ENCODE measurements at places on chromosomes 3 and 15.
A peak's percentile ranks its signal among the peaks of the same experiment; 100 is the strongest.

GRCh38 chr3:13545952-13546454 is 2.9 kb upstream of the FBLN2 start:
- no peak for DNase-seq

GRCh38 chr3:172915911-172916514 is 165.5 kb downstream of the ECT2 start:
- DNase-seq = no peak

DNA sequence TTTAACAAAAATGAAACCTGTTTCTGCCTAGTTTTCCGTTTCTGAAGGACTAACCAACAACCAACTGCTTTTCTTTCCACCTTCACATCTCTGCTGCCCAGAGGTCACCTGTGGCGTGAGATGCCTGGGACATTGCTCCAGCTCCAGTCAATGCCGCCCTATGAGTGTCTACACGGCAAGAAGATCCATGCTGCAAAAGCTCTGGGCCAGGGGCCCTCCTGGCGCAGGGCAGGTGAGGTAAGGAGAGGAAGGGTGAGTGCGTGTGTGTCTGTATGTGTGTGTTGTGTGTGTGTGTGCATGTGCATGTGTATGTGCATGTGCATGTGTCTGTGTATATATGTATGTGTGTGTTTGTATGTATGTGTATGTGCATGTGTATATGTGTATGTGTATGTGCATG is 131.4 kb downstream of the NSMCE3 start:
- no peak for DNase-seq

- DNase-seq = no peak
Observed at GRCh38 chr3:45234250-45234649, 8.2 kb upstream of the TMEM158 start.

GRCh38 chr15:88739541-88739940 is 63.7 kb upstream of the ACAN start:
- DNase-seq = no peak

DNA sequence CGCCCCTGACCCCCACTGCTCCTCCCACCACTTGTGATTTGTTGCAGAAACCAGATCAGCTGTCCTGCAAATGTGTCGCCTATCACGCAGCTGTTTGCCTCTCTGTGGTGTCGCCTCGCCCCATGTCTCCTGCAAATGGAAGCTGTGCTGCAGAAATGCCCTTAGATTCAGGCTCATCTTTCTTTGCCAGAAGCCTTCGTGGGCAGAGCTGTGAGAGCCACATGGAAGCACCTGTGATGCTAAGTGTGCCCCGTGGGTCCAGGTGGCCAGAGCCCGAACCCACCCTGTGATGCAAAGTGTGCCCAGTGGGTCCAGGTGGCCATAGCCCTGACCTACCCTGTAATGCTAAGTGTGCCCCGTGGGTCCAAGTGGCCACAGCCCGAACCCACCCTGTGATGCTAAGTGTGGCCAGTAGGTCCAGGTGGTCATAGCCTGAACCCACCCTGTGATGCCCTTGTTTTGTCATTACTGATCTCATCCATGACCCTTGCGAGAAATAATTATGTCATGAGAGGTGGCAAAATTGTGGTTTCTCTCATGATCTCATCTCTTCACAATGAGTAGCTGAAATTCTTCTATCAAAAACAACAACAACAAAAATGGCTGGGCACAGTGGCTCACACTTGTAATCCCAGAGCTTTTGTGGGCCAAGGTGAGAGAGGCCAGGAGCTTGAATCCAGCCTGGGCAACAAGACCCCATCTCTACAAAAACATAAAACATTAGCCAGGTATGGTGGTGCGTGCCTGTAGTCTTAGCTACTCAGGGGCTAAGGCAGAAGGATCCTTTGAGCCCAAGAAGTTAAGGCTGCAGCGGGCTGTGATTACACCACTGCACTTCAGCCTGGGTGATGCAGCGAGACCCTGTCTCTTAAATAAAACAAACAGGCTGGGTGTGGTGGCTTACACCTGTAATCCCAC is 187.4 kb downstream of the GOLGA6L6 start:
- DNase-seq = peak; percentile 31
